ENCODE measurements at places on chromosomes 4 and X.

DNA sequence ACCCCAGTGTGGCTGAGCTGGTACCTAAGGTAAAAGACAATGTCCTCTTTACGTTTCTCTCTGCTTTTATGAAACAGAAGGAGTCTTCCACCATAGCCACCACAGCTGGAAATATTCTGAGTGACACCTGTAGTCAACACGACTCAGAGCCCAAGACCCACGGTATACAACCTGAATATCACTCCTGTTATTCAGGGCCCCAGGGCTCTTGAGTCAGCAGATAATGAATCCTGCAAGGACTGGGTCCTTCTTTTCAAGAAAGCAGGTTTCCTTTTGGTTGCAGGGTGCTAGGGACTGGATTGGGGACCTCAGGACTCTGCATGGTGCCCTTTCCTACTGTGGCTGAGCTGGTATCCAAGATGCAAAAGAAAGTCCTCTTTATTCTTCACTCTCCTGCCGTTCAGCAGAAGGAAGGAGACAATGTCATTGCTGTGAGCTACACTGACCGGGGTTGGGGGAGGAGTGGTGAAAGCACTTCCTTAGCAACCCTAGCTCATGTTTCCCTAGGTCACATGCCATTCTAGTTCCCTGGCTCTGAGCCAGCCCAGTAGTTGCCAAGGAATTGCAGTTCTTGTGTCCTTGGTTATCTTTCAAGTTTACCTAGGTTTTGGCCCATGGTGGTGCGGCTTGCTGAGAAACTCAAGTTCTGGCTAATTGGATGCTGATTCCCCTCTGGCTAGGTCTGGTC is 23.7 kb upstream of the UNC5C start:
- DNase-seq, result no peak

GRCh38 chr4:61201961-61202637 is 2.0 kb downstream of the ADGRL3 start:
- no peak for DNase-seq

- DNase-seq, result no peak
These were observed 142.9 kb downstream of the ANAPC10 start for GRCh38 chr4:144955104-144955503.

- DNase-seq, result no peak
These were observed 32.7 kb downstream of the NUDT6 start for GRCh38 chr4:122889726-122890125.

DNA sequence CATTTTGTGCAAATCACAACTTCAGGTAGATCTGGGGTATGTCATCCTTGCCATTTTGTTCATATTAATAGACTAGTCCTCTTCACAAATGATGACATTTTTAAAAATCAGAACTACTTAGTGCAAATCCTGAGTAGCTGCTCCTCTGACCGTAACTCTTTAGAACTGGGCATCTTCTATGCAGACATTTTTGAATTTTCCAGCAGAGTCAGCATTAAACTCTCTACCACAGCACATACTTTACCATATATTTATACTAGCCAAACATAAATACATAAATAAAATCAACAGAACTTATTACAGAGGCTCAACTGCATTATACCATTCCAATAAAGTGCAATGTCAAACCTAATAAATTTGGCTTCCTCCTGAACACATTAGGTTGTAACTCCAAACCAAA is 4.5 kb upstream of the SLITRK2 start:
- DNase-seq, result no peak

- no peak for DNase-seq
These were observed 149.1 kb downstream of the SLC39A8 start for GRCh38 chr4:102196221-102196620.

DNA sequence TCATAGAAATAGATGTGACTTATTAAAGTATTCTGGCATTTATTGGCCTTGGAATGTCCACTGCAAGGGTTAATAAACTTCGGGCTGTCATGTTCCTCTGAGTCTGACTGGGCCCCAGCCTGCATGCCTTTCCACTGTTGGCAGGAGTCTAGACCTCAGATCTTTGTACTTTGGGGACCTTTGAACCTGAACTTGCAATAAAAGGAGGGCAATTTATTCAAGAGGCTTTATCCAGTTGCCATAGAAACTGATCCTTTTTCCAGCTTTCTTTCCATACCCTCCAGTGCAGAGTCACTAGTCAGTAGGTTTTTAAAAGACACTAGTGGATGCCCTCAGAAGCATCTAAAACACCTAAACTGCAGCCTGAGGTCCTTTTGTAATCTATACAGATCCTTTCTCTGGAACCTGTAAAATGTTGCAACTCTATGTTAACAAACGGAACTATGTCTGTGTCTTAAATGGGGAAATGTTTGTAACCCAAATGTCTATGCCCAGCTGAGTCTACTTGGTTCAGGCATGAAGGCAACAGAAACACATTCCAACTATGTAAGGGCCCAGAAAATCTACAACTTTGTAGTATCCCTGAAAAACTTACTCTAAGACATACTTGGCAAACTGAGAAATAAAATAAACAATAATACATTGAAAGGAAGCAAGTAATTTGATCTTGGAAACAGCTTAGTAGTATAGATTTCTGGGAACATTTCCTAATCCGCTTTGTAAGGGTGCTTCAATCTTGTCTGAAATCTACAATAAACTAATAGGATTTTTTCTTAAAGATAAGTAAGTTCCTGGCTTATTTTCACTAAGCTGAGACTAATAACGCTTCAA is 41.5 kb downstream of the SOWAHB start:
- no peak for DNase-seq

DNA sequence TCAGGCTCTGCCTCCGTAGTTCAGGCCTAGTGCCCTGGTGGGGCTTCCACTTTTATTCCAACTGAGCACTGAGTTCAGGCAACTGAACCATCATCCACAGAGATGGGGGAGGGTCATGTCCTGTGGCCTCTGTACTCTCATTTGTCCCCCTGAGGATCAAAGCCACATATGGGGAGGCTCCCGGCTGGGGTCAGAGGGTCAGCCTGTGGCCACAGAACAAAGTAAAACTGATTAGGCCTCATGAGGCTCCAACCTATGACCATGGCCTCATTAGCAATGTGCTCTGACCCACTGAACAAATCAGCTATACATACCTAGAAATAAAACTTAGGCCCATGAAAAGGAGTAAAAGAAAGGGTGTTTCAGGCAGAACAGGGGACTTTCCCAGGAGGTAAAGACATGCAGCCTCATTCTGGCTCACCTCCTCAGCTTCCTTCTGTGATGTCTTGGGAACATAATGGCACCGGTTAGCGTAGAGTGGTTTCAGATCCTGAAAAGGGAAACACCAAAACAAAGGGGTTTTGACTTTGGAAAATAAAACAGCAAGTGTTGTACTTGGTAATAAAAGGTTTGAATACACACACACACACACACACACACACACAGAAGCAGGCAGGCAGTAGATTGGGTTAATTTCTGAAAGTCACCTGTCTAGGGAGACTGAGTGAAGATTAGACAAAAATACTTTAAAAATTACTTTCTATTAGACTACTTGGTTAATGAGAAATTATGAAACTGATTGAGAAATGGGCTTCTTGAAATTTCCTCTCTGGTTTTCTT is 24.3 kb downstream of the TMEM255A start:
- no peak for DNase-seq

- no peak for DNase-seq
These were observed 3.4 kb downstream of the ATOH1 start for GRCh38 chr4:93831716-93832496.

DNA sequence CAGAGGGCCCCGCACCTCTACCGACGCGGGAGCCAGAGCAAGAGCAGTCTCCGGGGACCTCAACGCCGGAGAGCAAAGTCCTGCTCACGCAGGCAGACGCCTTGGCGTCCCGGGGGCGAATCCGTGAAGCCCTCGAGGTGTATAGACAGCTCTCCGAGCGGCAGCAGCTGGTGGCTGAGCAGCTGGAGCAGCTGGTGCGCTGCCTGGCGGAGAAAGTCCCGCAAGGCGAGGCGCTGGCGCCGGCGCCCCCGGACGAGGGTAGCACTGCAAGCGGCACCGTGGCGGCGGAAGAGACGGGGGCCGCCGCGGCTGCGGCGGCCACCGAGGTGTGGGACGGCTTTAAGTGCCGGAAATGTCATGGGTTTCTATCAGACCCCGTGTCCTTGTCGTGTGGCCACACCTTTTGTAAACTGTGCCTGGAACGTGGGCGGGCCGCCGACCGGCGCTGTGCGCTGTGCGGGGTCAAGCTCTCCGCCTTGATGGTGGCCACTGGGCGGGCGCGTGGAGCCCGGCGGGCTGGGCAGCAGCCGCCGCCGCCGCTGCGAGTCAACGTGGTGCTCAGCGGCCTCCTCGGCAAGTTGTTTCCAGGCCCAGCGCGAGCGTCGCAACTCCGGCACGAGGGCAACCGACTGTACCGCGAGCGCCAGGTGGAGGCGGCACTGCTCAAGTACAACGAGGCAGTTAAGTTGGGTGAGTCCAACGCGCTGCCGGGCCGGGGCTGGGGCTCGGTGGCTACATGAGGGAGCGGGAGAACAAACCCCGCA is 672 bp downstream of the LONRF3 start:
- DNase-seq, result peak; percentile 25

DNA sequence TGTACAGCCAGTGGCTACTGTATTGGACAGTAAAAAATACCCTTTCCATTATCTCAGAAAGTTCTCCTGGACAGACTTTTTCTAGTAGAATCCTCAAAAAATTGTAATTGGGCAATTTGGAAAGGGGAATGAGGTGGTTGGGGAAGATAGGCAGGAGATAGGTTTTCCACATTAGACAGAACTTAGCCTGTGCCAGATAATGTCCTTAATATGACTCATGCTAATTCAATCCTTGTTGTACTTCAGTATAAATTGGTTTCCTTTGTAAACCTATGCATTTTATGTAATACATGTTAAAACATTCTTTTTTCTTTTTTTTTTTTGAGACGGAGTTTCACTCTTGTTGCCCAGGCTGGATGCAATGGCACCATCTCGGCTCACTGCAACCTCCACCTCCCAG is 8.9 kb downstream of the EIF4E start:
- no peak for DNase-seq

DNA sequence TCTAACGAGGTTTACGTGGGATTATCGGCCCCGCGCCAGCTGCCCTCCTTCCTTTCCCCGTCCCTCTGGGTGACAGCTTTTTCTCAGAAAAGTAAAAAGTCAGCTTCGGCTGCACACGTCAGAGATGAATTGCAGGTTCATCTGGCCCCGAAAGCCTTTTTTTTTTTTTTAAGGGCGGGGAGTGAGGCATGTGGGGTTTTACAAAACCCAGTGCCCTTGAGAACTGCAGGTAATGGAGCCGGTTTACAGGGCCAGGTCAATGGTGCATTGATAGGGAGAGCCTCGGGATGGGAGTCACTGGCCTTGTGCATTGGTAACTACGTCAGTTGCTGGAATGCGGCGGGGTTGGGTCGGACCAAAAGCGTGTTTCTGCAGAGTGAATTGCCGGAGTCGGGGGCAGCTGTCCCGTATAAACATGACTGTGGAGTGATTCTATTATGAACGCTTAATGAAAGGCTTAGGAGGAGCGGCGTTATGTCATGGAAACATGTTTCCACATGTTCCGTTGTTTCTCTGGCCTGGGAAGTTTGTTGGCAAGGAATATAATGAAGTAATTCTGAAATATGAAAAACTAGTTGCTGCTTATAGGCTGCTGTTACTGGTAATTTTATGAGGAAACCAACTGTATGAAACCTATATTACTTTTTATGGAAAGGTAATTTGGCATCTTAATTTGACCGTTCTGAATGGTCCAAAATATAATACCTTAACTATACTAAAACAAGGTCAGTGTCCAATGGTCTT is 1.1 kb downstream of the HSPA4L start:
- DNase-seq, result peak; percentile 16

DNA sequence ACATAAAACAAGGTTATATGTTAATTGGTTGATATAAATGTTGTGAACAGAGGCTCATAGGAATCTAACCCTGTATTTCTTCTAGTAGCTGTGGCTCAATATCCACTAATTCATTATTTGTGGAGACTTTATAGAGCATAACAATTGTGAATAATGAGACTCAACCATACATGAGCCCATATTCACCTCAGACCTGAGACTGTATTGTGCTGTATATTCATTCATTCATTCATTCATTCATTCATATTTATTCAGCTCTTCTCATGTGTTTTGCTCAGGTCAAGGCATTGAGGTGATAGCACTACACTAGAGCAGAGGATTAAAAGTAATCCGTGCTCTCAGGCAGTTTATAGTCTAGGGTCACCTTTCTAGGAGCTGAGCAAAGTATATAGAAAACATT is 24.5 kb upstream of the ANXA3 start:
- DNase-seq, result no peak

GRCh38 chr4:113760094-113760794 is 1.3 kb downstream of the CAMK2D start:
- DNase-seq, result no peak

Measured in stimulated activated CD4-positive, alpha-beta T cell treated with anti-CD3 and anti-CD28 coated beads, TNF-alpha, amount 100 ng/mL, for 48 hours (primary cell).